ENCODE measurements at places on chromosomes 12 and 14.

DNA sequence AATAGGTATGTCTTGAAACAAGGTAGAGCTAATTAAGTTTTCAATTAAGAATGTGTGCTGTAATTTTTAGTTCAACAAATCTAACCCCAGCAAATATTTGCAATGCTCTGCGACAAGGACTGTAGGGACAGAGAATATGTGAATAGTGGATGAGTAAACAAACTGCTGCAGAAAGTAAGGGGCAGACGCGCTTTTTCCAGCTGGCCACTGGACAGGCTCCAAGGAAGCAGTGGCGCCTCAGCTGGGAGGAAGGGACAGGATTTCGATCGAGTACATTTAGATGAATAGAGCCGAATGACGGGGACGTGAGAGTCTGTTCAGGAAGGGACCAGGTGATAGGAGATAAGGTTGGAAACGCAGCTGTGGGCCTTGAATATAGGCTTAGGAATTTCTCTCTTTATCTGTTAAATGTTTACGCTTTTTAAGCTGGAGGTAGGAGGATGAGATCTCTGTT is 69.3 kb downstream of the ELK3 start:
- DNase-seq, result no peak

DNA sequence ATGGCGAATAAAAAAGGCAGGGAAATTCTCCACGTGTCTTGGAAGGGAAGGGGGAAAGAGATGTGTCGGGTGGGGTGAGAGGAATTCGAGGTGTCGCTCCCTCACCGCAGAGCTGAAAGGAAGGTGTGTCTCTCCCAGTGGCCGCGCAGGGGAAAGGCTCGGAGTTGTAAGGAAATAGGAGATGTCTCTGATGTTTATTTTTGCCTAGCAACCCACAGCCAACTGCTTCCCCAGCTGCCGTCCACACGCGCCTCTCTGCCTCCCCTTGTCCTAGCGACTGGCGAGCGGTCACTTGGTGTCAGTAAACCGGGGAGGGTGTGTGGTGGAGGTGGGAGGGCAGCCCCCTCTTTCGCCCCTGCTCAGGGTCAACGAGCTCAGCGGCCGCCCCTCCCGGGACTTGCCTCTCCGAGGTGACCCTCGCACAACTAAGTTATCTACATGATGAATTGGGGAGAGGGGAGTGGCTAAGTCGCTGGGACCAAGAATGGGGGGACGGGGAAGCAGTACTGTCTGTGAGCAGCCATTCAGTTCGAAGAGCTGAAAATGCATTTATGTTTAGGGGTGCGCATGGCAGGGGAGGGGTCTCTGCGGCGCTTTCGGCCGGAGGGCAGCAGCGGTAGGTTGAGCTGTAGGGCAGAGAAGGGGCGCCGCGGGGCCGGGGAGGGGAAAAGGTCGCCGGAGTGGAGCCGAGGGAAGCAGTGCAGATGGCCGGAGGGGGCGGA is 585 bp upstream of the DYRK2 start:
- peak; percentile 97 for DNase-seq

DNA sequence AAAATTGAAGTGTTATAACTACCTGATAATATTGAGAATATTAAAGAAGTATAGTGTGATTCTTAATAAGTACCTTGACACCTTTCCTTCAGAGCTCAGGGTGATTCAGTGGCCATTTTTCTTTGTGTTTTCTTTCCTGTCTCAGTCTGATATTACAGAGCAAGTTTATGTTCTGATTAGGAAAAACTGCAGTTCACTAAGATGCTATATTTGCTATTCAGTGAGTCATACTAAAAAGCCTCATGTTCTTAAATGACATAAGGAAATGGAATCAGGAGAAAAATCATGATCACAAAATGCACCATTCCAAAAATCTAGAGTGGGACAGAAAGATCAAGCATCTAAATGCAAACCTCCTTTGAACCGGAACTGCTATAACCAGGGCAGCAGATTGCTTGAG is 390.6 kb upstream of the ATP2B1 start:
- no peak for DNase-seq

GRCh38 chr14:20412876-20413743 is at the start of gene TEP1:
TSS of gene TEP1 (minus strand) at chr14:20413501. CDS start at chr14:20408439, 5,062 bp downstream.
- peak; percentile 94 for DNase-seq

- DNase-seq, result no peak
Observed at GRCh38 chr12:68245180-68246021, 8.0 kb downstream of the IL22 start.

- no peak for DNase-seq
Observed at GRCh38 chr14:39212034-39212433, 21.7 kb upstream of the MIA2 start.

DNA sequence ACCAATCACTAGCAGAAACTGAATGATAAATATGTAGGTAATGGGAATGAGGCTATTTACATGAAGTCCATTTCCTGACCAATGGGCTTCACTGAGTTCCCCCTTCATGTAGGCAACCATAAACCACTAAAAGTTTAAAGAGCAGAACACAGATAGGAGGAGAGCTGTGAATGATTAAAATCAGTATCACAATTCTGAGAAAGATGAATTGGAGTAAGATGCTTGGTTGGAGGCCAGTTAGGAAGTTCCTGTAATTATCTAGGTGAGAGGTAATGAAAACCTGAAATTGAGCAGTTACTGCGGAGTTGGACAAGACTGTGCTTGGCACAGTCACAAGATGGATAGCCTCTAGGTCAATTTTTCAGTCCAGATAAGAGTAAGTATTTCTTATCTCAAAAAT is 56.6 kb downstream of the GALNT4 start:
- no peak for DNase-seq

GRCh38 chr12:68276402-68276930 is 23.1 kb upstream of the IL22 start:
- no peak for DNase-seq

DNA sequence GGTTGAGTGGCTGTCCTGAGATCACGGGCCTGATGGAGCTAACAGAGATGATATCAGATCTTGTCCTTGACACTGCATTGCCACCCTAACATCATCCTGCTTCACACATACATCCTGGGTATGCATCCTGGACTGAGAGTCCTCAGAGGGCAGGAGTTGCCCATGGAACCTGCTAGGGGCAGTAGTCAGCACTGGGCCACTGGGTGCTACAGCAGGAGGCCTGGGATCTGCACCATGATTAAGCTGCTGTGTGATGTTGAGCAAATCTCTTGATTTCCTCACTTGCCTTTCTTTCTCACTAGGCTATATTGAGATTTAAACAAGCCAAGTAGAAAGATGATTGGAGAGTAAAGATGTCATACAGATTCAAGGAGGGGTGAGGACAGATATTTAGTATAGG is 22.1 kb upstream of the EIF4B start:
- DNase-seq, result no peak

- peak; percentile 76 for DNase-seq
Observed at GRCh38 chr12:62191491-62192179, 68.6 kb upstream of the USP15 start.

GRCh38 chr14:32134448-32135097 is 57.5 kb downstream of the ARHGAP5 start:
- DNase-seq, result no peak

GRCh38 chr12:108000111-108000510 is 129.0 kb upstream of the WSCD2 start:
- no peak for DNase-seq

GRCh38 chr14:99175331-99176155 is 96.5 kb downstream of the BCL11B start:
- DNase-seq, result peak; percentile 35

- DNase-seq, result no peak
Observed at GRCh38 chr12:109930028-109930800, 30.1 kb downstream of the TCHP start.

DNA sequence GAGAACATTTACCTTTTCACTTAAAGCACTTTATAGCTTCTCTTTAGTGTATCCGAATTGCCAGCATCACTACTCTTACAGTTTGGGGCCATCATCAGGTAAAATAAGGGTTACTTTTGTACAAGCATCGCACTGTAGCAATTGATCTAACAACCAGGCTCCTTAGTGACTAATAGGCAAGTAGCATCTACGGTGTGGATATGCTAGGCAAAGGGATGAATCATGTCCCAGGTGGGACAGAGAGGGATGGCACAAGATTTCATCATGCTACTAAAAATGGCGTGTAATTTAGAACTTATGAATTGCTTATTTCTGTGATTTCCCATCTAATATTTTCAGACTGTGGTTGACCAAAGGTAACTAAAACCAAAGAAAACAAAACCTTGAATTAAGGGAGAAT is 582.3 kb downstream of the KCNH5 start:
- DNase-seq, result no peak

DNA sequence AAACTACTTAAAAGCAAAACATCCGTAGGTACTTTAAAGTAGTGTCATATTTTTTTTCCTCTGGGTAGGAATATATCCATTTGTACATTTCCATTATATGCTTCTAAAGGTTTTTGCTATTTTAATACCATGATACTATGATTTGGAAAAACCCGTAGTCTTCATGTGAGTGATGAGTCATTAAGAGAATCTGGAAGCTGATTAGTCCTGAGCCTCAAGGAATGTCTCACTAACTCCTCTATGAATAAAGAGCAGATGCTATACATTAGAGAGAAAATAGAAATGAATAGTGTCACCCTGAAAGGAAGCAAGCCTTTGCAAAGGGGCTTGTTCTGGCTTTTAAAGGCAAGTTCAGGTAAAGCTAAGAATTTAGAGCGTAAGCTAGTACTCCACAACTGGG is 432.1 kb downstream of the CCDC91 start:
- DNase-seq, result no peak

DNA sequence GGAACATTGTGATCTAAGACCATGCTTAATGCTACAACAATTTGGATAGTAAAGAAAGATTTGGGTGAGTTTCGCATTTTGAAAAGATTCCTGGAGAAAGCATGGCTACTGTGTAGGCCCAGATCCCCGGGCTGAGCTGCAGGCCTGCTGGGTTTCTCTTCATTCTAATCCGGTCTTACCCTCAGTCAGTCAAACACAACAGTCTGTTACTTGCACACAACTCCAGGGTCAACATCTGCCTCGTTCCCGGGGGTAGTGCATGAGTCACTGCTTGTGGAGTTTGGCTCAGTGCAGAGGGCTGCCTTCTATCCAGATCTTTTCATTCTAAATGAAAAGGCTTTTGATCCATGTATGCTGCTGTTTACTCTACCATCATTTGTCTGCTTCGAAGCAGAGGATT is 60.4 kb upstream of the SEL1L start:
- DNase-seq, result peak; percentile 76

- DNase-seq, result no peak
Observed at GRCh38 chr12:103547376-103547775, 39.7 kb upstream of the STAB2 start.

DNA sequence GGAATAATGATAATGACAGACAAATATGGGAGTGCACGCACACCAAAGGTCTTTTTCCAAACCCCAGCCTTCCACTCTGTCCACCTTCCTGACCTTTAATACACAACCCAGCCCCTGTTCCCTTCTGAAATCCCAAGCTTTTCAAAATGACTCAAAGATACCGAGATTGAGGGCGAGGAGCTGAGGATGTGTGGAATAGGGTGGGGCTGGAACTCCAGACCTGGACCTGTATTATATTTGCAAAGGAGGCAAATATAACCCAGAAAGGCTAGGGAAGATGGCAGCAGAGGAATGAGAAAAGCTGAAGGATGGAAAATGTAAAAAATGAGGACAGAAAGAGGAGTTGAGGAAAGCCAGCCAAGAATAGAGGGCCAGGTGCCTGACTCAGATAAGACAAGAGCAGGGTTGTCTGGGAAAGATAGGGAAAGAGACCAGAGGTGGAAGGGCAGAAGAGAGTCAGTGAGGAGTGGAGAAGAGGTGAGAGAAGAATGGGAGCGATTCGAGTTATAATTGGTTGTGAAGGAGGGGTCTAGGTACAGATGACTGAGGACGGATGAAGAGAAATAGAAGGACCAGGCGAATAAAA is 1.0 kb upstream of the PTMS start:
- DNase-seq, result no peak

DNA sequence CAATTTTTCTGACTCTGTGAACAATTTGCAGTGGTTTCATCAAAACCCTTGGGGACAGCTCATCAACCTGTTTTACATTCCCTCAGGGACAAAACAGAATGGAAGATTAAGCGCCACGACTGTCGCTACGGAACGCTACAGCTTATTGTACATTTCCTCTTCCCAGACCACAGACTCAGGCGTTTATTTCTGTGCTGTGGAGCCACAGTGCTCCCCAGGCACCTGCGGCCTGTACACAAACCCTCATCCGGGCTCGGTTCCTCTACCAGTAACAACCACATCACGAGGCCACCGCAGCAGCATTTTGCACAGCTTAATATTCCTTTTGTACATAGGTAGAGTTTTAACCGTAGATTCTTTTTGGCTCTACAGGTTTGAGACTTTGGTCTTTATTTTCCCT is 397.4 kb upstream of the OR4E1 start:
- DNase-seq, result no peak

- no peak for DNase-seq
Observed at GRCh38 chr12:93886533-93887511, 209.6 kb downstream of the CRADD start.

DNA sequence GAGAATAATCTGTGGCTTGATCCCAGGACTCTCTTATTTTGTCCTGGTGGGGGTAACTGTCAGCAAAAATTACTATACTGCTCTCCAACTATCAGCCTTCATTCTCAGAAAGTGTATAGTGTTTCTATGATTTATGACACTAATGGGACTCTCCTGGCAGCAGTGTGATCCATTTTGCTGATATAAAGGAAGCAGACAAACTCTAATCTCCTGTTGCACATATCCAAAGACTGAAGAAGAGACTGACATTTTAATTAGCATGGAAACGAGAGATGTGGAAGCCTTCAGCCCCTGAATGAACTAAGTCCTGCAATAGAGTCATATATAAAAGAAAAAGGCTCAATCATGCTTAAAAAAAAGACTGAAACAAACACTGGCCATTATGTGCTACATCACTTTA is 127.8 kb upstream of the SSTR1 start:
- no peak for DNase-seq

DNA sequence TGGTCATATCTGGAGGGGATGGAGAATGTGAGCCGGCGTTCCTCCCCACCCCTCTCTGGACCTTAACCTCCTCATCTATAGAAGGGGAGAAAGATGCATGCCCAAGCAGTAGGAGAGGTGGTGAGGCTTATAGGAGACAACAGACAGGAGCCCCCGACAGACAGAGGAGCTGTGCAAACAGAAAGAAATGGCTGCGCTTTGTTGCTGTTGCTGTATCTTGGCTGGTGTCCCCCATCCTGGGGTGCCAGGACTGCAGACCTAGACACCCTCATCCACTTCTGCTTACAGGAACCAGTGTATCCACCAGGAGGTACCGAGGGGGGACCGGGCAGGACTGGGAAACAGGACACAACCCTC is 397 bp downstream of the SERPINA1 start:
- no peak for DNase-seq

DNA sequence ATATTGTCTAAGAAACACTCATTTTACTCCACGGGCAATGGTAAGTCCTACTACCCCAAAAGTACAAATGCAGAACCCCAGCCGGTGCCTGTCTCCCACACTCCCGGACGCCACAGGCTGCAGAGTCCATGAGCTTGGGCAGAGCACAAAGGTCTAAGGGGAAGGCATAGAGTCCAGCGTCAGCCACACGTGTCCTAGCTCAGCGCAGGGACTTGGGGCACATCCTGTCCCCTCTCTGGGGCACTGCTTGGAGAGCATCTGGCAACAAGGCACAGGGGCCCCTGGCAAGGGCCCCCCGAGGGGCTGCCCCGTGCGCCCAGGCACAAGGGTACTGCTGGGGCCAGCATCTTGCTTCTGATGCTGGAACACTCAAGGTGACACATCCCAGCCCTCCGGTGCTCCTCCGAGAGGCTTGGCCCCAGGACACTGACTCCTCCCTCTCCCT is 58.4 kb downstream of the BCL11B start:
- no peak for DNase-seq
